SK-MEL-5 (cell line): ENCODE measurements at places on chromosomes 4 and X. TPM values are rescaled to one million over a fixed set of nuclear protein-coding genes. Genes with fewer than 3 reads are reported as not detected.

DNA sequence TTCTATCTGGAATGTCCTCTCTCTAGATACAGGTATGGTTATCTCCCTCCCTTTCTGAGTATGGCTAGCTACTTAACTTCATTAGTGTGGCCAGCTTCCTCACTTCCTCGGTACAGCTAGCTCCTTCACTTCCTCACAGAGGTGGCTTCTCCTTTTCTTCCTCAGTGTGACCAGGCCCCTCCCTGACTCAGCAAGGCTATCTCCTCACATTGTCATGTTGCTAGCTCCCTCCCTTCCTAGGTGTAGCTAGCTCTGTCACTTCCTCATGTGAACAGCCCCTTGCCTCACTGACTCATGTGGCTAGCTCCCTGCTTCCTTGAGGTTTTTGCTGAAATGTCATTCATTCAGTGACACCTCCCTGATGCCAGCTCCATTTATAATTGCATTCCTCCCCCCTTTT is 67.3 kb upstream of the DDIT4L start:
- no peak for DNase-seq

DNA sequence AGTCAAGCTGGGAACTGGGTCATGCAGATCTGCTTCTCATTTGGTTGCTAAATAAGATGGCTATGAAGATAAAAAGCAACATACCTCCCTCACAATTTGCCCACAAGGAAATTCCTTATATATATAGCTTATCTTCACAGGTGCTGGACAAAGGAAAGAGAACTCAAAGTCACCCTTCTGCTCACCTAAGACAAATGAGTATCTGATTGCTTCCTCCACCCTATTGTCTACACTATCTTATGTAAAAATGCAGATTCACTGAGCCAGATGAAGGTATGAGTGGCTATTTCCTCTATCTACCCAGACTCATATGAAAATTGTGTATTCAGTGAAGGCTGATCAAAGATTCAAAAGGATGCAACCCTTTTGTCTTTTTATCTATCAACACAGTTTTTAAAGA is 50.8 kb downstream of the CHM start:
- DNase-seq, result no peak

DNA sequence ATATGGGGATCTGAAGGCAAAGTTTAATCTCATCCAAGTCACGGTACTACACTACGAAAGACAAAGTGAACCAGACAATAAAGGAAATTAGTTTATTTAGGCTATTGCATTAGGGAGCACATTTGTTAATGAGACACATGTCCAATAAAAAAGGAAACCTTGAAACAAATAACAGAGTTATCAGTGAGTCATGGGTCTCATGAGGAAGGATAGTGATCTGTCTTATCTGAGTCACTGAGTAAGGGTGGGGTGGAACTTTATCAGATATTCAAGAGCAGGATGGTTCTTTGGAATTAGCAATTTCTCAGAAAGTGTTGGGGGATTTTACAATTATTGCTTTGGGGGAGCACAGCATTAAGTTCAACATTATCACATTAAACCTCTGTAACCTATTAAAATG is 188.9 kb upstream of the IL1RAPL1 start:
- DNase-seq, result no peak

DNA sequence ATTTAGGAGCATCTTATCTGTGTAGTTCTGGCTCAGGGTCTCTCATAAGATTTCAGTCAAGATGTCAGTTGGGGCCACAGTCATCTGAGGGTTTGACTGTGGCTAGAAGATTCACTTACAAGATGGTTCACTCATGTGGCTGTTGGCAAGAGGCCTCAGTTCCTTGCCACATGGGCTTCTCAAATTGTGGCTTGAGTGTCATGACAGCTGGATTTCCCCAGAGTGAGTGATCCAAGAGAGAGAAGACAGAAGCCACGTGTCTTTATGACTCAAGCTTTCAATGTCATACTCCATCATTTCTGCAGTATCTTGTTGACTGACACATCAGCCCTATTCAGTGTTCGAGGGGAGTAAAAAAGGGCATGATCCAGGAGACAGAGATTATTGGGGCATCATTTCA is 131.3 kb upstream of the AP1S2 start:
- DNase-seq, result no peak

DNA sequence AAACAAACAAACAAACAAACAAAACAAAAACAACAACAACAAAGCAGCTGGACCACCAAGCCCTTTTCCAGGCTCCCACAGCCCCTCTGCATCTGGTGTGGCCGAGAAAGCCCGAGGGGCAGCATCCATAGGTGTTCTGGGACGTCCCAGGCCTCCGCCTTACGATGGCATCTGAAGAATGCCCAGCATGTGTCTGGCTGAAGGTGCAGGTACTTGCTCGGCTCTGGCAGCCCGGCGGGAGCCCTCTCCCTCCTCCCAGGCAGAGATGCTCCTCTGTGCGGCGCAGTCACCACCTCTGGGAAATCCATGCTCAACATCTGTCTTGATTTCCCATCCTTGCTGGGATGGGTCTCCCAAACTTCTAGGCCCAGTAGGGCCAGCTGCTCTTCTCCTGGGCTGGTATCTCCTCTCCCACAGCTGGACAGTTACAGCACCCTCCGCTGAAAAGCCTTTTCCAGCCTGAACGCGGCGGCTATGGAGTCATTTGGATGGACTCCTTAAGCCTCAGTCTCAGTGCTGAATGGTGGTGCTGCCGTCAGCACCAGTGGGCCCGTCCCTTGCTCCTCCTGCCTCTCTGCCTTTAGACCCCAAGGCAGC is 4.3 kb downstream of the PSAPL1 start:
- no peak for DNase-seq

- DNase-seq, result peak; percentile 43
These were observed 266.1 kb downstream of the GRIA3 start for GRCh38 chrX:123450222-123450621.

Gene ESX1
- total RNA-seq, result 0.24 and 0.34 TPM in 2 replicates

Gene NALF2
- total RNA-seq, result 5.0 and 5.1 TPM in 2 replicates

Gene APOO
- 38.6 and 52.6 TPM in 2 replicates for total RNA-seq

Gene ZCCHC4
- total RNA-seq, result 8.9 and 9.3 TPM in 2 replicates

Gene CNKSR2
- total RNA-seq, result 3.0 and 3.1 TPM in 2 replicates

Gene ADH1A
- not detected in 2 replicates for total RNA-seq

Gene DRD5
- not detected in 2 replicates for total RNA-seq

Gene ZCCHC13
- total RNA-seq, result not detected in 2 replicates

Gene PPP2R2C
- 0.55 TPM in 1 of 2 replicates, not detected in the other for total RNA-seq
